ENCODE measurements at places on chromosomes 16 and 17.

DNA sequence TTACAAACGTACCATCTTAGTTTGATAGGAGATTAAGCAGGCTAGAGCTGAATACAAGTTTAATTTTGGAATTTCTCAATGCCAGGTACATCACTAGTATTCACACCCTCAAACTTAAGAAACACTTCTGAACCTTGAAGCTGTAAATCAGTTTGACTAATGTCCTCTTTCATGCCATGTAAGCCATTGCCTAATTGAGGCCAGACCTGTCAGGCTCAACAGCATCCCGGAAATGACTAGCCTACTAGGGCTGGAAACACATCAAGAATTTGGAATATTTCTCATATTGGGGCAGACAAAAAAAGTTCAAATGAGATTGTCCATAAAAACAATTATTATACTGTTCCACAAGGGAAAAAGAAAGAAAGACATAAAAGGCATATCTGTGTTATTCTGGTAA lies 1.7 kb downstream of the USP32 start:
- DNase-seq, result no peak

- DNase-seq, result no peak
Measured at GRCh38 chr17:58121925-58122324, 26.3 kb upstream of the OR4D1 start.

GRCh38 chr16:3383045-3383448 lies 17.8 kb downstream of the ZSCAN32 start:
- no peak for DNase-seq

GRCh38 chr17:31548709-31549108 lies 157.2 kb downstream of the RAB11FIP4 start:
- no peak for DNase-seq

GRCh38 chr17:72440961-72441360 lies 320.1 kb downstream of the SOX9 start:
- DNase-seq, result no peak

GRCh38 chr16:63702981-63703590 lies 1418.8 kb downstream of the CDH11 start:
- DNase-seq, result no peak

DNA sequence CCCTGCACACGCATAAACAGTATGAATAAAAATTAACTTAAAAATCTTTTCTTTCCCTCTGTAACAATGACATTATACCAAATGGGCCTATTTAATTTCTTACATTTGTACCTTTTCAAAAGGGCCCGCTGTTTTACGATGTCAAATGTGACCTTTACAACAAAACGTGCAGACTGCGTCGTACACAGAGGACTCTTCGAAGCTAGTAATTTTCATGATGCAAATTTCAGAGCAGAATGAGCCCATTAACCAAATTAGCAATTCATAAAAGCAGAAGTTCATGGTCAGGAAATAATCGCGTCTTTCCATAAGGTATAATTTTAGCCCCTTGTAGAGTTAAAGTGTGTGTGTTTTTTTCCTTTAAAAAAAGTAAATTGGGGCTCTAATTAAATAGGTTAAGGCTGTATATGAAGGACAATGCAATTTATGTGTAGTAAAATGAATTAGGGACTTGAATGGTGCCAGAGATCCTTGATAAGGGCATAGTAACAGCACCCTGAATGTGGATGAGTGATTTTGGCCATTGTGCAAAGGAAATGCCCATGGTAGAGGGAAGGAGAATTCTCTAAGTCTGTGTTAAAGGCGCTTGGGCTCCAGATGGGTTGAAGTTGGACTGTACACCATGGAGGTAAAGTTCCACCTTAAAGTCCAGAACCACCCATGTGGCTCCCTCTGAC lies 546.4 kb upstream of the EEF2KMT start:
- DNase-seq, result no peak

DNA sequence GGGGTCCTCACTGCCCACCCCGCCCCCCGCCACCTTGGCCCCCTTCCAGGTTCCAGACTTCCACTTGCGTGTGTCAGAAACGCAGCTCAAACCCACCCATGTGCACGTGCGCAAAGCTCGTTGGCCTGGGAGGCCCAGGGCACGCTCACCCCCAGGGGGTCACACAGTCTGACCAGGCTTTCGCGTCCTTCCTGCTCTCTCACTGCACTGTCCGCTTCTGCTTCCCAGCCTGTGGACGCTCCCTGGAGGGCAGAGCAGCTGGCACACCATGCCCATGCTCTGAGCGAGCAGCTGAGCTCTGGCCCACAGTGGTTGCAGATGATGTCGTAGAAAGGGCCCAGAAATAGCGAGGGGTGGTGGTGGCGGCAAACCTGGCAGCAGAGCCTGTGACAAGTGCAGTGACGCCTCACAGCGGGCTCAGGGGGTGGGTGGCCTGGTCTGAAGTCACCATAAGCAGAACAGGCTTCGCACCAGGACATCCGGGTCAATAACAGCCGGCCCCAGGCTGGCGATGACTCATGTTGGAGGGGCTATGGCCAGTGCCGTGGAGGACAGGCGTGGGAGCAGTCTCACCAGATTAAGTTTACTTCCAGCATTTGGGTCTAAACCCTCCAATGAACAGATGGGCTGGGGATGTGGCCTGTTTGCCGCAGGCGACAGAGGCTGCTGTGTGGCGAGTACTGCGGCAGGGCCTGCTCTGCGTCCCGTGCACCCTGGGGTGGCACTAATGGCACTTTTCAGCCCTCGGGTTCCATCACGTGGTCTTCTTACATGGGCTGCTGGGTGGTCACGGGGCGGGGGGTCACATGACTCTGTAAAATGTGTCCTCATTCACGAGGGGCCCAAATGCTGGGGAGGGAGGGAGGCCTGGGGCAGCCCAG lies 49.0 kb downstream of the NT5M start:
- no peak for DNase-seq

- no peak for DNase-seq
Measured at GRCh38 chr16:55506708-55507107, 2.2 kb upstream of the LPCAT2 start.

- no peak for DNase-seq
Measured at GRCh38 chr16:84233748-84234147, 6.1 kb downstream of the KCNG4 start.

DNA sequence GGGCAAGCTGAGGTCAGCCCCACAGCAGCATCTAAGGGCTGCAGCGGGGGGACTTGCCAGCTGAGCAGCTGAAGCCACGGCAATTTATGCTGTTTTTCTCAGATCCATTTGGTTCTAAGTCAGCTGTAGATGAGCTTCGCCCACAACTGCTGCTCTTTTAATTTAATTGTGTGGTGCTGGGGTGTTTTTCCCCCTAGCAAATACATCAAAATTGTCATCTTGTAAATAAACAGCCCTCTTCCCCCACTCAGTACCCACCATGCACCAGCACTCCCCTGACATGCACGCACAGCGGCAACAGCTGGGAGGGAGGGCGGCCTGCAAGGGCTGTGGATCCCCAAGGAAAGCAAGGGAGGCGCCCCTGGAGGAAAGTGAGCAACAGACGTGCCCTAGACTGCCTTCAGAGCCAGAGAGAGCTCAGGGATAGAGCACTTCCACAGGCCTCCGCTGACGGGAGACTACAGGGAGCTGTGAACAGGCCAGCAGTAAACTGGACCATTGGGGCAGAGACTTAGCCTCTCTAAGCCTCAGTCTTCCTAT lies 149.5 kb downstream of the TMEM132E start:
- DNase-seq, result no peak

- peak; percentile 59 for DNase-seq
Measured at GRCh38 chr17:2929881-2930533, 133.4 kb downstream of the OR1D5 start.

DNA sequence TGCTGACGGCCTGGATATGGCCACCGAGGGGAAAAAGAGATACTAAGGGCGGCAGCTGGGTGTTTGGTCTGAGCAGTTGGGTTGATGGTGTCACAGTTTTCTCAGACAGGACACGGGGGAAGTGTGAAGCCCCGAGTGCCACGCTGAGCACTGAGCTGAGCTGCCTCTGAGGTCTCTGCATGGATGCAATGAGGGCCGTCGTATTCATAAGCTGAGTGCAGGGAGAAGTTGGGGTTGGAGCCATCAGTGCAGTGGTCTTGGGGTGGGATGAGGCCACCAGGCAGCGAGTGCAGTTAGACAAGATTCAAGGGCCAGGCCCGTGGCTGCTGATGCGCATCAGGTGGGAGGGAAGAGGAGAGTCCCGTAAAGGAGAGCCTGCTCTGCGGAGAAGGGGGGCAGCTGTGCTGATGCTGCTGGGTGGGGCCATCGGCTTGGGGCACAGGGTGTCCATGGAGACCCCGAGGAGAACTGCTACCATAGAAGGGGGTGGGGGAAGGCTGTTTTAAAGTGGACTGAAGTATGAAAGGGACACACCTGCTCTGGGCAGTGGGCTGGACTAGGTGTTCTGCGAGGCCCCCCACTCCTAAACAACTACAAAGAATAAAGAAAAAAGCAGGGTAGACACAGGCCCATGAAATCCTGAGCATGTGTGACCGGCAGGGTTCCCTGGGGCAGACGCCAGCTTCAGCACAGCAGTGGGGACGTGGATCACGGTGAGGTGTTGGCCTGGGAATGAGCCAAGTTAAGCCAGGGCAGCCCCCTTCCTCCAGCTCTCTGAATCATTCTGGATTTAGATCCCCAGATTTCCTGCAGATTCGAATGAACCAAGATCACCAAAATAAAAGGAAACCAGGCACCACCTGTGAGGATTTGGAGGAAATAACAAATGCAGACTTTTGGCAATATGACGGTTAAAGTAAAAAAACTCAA lies 19.7 kb downstream of the IL34 start:
- no peak for DNase-seq

GRCh38 chr17:81272616-81273015 lies 22.5 kb downstream of the SLC38A10 start:
- DNase-seq, result no peak

GRCh38 chr16:72036098-72036497 lies 18.2 kb upstream of the HP start:
- DNase-seq, result no peak

DNA sequence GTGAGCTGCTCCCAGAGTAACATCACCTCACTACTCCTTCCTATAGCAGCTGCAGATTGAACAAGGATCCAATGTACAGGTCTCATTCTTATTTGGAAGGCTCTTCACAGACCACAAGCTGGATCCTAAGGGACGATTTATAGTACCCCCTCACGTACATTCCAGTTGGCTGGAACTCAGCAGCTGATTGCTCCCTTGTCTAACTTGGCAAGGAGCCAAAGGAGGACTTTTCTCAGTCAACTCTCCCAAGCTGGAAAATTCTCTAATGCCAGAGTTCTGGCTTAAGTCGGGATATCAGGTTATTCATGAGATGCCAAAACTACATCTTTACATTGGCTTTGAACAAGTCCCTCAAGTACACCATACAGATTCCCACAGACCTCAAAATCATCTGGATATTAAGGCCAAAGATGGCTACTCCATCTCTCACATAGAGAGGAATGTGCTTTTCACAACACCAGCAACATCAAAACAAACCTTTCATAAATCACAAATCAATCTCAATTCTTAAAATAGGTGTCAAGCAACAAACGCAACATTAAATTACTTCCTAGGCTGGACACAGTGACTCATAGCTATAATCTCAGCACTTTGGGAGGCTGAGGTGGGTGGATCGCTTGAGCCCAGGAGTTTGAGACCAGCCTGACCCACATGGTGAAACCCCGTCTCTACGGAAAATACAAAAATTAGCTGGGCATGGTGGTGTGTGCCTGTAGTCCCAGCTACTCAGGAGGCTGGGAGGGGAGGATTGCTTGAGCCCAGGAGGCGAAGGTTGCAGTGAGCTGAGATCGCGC lies 39.3 kb downstream of the SMG6 start:
- DNase-seq, result no peak

DNA sequence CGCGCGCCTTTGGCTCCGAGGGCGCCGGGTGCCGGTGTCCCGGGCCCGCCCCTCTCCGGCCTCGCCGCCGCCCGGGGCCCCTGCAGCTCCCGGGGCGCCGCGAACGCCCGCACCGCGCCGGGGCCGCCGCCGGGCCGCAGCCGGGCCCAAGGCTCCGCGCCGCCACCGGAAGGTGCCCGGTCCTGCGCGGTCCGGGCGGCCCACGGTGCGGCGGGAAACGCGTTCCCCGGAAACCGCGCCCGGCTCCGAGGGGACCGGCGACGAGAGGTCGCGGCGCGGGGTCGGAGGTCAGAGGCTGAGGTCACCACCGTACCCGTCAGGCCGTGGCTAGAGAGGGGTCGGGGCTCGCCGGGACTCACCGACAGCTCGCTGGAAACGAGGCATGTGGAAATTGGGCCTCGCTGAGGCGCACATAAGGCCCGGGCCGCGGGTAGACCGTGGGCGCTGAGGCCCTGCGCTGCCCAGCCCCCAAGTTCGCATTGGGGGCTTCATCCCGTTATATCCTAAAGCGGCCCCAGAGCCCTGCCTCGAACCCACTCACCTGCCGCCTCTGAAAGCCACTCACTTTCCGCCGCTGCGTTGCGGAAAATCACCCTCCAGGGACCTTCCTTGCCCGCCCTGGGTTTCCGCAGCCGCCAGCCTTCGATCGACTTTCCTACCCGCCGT lies at the start of gene DUS1L:
Gene DUS1L, minus strand, starts transcription at position 167 of the 666 bp plus-strand sequence. CDS start 745 bp downstream, outside the sequence.
- peak; percentile 81 for DNase-seq

DNA sequence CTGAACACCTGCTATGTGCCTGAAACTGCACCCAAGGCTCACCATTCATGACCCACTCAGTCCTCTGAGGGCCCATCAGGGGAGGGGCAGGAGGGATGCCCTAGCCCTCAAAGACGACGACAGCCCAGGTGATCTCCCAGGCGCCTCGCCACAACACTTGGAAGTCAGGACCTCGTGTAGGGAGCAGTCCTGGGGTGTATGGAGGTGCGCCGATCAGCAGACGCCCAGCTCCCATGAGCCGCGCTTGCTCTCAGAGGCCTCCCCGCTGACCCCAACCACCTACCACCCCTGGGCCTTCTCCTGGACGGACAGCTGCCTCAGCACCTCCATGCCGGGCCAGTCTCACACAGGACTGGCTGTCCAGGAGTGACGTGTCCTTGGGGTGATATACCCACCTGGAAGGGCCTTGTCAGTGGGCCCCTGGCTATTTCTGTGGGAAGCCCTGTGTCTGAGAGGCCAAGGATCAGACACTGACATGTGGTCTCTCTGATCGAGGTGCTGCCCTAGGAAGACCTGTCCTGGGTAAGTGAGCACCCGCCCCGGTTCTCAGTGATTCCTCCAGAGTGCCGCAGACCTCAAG lies 26.7 kb downstream of the KDM8 start:
- no peak for DNase-seq

DNA sequence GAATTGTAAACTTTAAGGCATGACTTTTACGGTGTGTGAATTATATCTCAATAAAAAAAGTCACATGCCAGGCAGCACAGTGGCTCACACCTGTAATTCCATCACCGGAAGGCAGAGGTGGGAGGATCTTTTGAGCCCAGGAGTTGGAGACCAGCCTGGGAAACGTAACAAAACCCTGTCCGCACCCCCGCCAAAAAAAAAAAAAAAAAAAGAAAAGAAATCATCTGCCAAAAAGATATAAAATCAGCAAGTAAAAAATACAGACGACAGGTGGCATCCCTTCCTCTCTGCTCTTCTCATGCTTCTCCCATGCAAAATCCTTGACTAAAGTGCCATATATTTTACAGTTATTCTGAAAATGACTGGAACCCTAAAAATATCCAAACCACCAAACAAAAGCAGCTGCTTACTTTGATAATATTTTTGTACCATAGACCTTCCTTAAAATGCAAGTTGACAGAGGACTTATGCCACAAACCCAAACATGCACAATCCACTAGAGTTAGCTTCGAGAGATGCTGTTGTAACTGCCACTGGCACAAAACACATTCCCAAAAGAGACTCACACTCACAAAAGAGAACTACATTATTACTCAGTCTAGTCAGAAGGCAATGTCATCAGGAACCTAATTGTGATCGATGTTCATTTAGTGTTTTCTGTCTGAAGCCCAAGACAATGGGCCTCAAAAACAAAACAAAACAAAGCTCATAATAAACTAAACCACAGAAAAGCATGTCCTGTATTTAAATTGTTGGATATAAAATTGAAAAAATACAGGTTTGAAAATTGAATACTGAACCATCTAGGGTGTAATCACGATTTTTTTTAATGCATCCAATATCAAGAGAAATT lies 2.4 kb downstream of the CRLF3 start:
- DNase-seq, result no peak

GRCh38 chr17:29709866-29710519 lies 87.3 kb upstream of the CORO6 start:
- DNase-seq, result no peak
